ENCODE measurements at places on chromosomes 11 and 22.

DNA sequence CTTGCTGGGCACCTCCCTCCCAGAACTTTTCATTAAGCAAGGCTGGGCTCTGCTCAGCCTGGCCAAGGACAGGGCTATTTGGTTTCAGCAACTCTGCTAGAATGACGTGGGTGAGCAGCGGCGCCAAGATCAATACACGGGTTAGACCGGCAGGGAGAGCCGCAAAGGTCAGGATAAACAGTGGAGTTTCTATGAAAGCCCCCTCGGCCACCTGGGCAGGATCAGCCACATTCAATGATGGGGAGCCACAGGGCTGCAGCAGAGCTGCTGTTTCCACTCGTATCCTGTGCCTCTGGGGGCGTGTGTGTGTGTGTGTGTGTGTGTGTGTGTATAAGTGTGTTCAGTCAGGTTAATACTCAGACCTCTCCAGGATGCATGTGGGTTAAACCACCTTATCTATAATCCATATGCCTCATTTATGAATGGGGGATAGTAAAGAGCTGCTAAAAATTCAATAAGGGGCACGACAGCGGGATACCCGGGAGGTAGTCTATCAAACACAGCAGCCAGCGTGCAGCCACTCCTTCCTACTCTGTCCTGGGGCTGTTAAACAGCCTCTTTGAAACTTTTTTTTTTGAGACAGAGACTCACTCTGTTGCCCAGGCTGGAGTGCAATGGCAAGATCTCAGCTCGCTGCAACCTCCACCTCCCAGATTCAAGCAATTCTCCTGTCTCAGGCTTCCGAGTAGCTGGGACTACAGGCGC, 34.8 kb downstream of the MYH9 start:
- DNase-seq: no peak

DNA sequence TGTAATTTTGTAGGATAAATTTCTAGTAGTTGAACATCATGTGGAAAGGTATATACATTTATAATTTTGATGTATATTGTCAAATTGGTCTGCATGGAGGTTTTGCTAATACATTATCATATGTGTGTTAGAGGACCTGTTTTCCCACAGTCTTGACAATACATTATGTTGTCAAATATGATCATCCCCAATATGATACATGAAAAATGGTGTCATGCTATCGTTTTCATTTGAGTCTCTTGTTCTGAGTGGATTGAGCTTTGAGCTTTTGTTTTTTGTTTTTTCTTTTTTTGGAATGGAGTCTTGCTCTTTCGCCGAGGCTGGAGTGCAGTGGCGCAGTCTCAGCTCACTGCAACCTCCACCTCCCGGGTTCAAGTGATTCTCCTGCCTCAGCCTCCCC, 14.1 kb upstream of the CNTF start:
- DNase-seq: no peak

DNA sequence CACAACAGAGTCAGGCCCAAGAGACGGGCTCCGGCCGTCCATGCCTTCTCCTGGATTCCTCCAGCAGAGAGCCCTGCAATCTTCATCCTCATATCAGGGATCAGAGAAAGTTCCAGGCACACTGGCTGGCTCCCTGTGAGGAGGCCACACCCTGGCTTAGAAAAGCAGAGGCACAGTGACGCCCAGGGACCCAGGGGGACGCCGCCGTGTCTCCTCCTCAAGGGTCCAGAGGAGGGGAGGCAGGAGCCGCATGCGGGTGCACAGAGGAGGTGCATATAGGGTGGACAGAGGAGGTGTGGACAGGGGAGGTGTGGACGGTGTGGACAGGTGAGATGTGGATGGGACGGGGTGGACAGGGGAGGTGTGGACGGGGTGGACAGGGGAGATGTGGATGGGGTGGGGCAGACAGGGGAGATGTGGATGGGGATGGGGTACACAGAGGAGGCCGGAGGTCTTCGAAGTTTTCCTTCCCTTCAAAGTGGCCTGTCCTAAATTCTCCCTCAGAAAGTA, 1521.9 kb downstream of the BRD1 start:
- DNase-seq: no peak

- DNase-seq: no peak
Measured at GRCh38 chr11:45444796-45445195, 158.7 kb upstream of the SYT13 start.

GRCh38 chr22:40709752-40710413, 30.6 kb downstream of the MCHR1 start:
- no peak for DNase-seq

- peak; percentile 21 for DNase-seq
Measured at GRCh38 chr22:41831383-41831782, 1.5 kb upstream of the SREBF2 start.

DNA sequence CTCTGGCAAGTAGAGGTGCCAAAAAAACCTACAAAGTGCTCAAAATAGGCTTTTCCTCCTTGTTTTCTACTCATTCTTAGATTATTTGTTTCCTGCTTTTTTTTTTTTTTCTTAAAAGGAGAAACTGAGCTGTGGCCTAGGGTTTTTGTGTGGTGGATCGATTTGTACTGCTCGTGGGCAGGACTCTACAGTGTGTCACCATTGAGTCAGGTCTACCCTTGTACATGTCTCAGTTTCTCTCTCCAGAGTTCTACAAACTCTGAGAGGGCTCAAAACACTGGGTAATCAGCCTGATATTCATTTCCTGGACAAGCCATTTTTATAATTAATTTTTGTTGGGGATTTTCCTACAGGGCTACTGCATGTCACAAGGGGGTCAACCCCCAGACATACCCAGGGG, 5.2 kb upstream of the CASP4 start:
- no peak for DNase-seq

- DNase-seq: no peak
Measured at GRCh38 chr22:43841742-43842141, 20.6 kb downstream of the SULT4A1 start.

- peak; percentile 80 for DNase-seq
Measured at GRCh38 chr11:44899959-44900358, 50.7 kb downstream of the TP53I11 start.

DNA sequence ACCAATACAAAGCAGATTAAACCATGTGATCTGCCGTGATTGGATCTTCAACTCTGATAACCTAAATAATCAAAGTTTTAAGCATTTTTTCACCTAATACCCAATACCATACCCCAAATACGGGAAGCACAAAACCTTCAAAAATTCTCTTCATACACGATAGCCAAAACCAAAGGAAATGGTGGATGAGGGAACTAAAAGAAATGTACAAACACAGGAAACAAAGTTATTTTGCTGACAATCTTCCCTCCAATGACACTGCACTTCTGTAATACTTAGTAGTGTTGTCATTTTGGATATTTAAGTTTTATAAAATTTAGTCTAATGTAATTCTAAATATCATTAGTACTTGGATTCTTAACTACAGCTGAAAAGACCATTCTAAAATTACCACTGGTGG, 27.0 kb downstream of the CSTF3 start:
- DNase-seq: no peak

DNA sequence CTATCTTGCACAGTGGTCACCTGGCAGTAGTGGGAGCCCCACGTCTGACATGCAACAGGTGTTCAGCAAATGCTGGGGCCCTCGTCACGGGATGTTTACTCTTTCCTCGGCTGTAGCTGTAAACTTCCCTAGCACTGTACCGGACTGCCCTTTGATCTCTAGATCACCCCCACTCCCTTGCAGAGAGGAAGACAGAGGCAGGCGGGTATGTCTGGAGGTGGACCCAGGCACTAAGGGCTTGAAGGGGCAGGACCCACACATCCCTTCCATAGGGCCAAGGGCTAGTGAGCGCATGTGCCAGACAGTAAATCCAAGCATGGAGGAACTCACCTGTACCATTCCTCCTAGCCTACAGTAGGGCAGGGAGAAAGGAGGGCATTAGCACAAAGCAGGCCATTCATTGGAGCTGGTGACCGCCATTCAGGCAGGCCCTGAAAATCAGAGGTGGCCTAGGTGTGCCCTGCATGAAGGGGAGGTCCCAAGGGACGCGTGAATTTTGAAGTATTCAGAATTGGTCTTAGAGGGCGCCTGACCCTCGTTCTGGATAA, 1.9 kb upstream of the SMTN start:
- no peak for DNase-seq

GRCh38 chr11:129935723-129936122, 40.3 kb upstream of the NFRKB start:
- DNase-seq: no peak

GRCh38 chr11:111206472-111206871, 39.1 kb upstream of the POU2AF2 start:
- DNase-seq: no peak

GRCh38 chr11:109148669-109149068, 273.3 kb upstream of the C11orf87 start:
- no peak for DNase-seq

GRCh38 chr11:7973011-7973410, 7.8 kb upstream of the NLRP10 start:
- DNase-seq: no peak

All from germinal center (tissue), 1 donor.